ENCODE measurements at places on chromosomes 2 and 18.

- DNase-seq: no peak
Measured at GRCh38 chr2:218471982-218472381, 53.1 kb downstream of the VIL1 start.

DNA sequence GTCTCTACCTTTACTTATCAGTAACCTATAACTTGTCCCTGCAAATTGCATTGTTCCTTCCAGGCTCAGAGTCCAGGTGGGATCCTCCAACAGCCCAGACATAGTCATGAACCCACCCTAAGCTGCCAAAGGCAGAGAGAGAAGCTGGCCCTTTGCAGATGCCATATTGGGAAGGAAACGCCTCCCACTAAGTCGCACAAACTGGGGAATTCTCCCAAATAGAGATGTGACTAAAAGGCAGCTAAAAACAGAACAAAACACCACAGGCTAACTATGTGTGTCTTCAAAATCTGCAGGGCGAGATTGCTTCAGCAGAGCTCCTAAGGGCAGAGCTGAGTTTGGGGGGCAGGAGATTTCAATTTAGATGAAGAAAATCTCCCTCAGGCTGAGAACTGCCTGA is 38.5 kb upstream of the SIGLEC15 start:
- no peak for DNase-seq

DNA sequence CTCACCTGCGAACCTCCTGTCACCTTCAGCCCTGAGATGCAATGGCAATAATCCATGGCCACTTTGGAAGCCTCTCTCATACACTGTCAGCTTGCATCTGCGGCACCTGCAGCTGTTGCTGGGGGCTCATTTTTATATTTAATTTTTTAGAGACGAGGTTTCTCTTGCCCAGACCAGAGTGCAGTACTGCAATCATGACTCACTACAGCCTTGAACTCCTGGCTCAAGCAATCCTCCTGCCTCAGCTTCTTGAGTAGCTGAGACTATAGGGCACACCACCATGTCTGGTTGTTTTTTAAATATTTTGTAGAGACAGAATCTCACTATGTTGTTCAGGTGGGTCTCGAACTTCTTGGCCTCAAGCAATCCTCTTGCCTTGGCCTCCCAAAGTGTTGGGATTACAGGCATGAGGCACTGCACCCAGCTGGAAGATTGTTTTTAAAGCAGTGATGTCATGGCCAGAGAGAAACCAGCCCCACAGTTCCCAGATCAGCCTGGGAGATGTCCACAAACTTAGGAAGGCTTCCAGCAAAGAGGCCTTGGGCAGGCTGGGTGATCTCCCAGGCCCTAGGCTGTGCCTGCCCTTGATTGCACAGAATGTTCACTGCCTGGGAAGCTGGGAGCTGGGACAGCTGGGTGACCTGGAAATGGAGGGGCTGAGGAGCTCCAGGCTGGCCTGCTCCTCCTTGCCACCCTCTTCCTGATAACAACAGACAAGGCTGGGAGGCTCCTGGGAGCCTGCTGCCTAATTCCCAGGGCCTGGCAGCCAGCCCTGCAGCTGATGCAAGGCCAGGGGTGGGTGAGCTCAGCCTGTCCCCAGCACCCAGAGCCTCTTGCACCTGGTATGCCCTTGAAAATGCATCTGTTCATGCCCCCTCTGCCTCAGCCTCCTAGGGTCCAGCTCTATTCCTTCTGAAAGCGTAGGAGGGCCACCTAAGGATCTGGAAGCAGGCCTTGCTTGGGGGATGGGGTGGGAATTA is 27.1 kb downstream of the SH2D6 start:
- no peak for DNase-seq

GRCh38 chr2:197281421-197281820 is 29.2 kb downstream of the ANKRD44 start:
- DNase-seq: no peak

DNA sequence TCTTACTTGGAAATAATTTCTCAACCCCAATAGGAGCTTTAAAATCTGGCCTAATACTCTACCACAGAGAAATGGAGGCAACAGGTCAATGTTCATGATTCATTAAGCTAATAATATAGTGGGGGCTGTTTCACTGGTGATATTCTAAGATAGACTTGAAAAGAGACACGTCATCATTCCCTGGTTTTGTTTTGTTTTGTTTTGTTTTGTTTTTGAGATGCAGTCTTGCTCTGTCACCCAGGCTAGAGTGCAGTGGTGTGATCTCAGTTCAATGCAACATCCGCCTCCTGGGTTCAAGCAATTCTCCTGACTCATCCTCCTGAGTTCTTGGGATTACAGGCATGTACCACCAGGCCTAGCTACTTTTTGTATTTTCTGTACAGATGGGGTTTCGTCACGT is 37.5 kb upstream of the SOS1 start:
- no peak for DNase-seq

DNA sequence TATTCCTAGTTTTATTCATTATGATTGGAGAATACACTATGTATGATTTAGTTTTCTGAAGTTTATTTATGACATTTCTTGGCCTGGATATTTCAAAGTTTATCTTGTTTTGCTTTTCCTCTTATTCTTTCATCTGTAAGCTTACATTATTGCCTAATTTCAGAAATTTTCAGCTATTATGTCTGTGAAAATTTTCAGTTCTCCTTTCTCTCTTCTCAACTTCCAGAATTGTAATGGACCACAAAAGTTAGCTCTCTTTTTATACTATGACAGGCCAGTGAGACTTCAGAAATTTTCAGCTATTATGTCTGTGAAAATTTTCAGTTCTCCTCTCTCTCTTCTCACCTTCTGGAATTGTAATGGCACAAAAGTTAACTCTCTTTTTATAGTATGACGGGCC is 97.2 kb upstream of the SCN7A start:
- DNase-seq: no peak

- DNase-seq: no peak
Measured at GRCh38 chr18:56298935-56299334, 339.5 kb downstream of the TXNL1 start.

DNA sequence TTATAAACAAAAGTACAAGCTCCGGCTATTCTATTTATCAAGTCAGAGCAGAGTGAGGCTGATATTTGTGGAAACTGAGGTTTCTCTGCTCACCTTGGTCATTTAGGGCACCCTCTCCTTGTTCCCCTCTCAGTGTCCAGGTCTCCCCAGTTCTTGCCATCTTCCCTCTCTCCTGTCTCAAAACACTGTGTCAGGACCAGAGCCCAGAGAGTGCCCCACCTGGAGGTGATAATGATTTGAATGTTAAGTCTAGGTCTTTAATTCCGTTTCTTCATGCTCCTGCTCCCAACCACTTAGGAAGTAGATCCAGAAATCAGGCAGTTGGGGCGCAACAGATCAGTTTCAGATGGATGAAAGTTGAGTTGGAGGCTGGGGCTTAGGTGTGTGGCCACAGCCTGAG is 9.2 kb upstream of the ADCY3 start:
- no peak for DNase-seq

GRCh38 chr18:32907311-32907585 is 134.4 kb upstream of the KLHL14 start:
- DNase-seq: no peak

GRCh38 chr2:223081789-223082188 is 29.8 kb downstream of the KCNE4 start:
- no peak for DNase-seq

- DNase-seq: no peak
Measured at GRCh38 chr2:150609831-150610582, 122.5 kb upstream of the RND3 start.

- DNase-seq: no peak
Measured at GRCh38 chr2:101524806-101525430, 50.0 kb upstream of the RFX8 start.

- DNase-seq: no peak
Measured at GRCh38 chr2:46679761-46680160, 200.4 kb downstream of the TMEM247 start.

DNA sequence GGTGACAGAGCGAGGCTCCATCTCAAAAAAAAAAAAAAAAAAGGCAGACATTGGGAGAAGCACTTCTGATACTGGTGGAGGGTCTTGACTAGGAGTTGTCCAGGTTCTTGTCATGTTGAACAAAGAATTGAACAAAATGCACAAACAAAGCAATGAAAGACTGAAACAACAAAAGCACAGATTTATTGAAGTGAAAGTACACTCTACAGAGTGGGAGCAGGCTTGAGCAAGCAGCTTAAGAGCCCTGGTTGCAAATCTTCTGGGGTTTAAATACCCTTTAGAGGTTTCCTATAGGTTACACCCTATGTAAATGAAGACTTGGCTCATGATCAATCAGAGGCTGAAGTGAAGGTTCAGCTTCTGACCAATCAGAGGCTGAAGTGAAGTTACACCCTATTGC is 6.4 kb upstream of the SS18 start:
- no peak for DNase-seq

- DNase-seq: no peak
Measured at GRCh38 chr18:70132999-70133398, 72.5 kb downstream of the RTTN start.

- no peak for DNase-seq
Measured at GRCh38 chr2:47907039-47907781, 912 bp upstream of the FBXO11 start.

GRCh38 chr2:65320042-65320725 is 92.6 kb downstream of the ACTR2 start:
- no peak for DNase-seq

- DNase-seq: no peak
Measured at GRCh38 chr2:54428108-54428831, 27.9 kb upstream of the SPTBN1 start.

GRCh38 chr2:186170693-186171092 is 315.4 kb upstream of the ZC3H15 start:
- DNase-seq: no peak

GRCh38 chr2:8053216-8053615 is 628.6 kb upstream of the ID2 start:
- no peak for DNase-seq

- peak; percentile 14 for DNase-seq
Measured at GRCh38 chr2:179991344-179991743, 15.8 kb downstream of the CWC22 start.

GRCh38 chr2:69785358-69785757 is 43.4 kb downstream of the ANXA4 start:
- DNase-seq: no peak

DNA sequence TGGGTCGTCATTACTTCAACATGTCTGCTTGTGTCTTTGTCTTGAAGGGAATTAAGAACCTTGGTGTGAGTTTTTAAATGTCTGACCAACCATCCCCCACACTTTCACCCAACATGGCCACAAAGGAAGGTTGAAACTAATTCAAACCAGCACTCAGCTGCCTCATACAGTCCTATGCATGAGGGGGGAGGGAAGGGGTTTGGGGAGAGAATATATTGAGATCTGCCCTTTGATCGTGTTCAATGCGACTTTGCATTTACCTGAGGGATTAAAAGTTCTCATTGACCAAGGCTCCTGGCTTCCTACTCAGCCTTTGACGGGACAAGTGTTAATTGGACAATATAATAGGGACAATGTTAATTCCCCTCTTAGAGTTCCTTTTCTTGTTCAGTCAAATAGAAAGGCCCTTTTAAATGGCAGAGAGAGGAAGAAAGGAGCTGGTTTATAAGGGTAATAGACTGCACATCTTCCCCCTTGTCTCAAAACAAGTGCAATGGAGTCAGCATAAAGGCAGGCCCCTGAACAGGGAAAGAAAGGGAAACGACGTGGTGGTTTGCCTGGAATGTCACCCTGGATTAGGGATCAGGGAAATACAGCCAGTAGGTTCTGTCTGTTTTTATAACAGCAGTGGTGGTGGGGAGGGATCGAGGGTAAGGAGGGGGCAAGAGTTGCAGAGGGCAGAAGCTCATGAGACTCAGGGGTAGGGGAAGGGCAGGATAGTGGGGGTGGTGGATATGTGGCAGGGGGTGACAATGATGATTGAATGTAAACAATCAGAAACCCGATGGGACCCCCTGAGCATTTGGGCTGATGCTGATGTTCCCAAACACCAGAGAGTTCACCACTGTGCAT is 198.7 kb downstream of the MYCN start:
- peak; percentile 4 for DNase-seq

- DNase-seq: peak; percentile 44
Measured at GRCh38 chr2:45699032-45699658, 47.7 kb downstream of the PRKCE start.

- peak; percentile 84 for DNase-seq
Measured at GRCh38 chr18:55322178-55322735, 265.7 kb downstream of the TCF4 start.

DNA sequence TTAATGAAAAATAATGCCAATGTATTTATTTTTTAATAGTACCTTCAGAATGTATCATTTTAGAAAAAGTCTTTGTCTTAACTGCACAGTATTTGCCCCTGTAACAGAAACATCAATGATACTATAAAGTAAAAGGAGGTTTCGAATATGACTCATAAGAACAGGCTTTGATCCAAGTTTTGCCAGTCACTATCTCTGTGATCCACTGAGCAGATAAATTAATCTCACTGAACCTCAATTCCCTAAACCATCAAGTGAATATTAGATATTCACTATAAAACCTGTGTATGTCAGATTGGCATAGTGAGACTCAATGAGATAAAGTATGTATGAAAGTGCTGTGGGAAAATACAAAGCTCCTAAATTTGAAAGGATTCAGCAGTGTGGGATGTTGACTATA is 292.1 kb downstream of the EXOC6B start:
- no peak for DNase-seq

DNA sequence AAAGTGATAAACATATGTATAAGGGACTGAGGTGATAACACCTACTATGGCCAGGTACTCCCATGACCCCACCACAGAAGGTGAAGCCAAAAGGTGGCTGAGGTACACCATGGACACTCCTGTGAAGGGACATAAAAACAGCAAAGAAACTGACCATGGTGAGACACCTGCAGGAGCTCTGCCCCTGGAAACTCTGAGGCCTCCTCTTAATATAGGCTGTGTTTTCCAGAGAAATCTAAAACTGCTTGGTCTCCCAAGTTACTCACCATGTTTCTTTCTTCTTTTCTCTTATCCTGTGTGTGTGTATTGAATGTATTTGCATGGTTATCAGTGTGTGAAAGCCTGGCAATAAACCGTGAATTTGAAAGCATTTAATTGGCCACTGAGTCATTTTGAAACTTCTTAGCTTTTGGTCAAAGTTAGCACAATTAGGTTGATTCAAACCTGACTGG is 739.3 kb upstream of the GCFC2 start:
- DNase-seq: no peak

GRCh38 chr2:239182981-239183791 is 217.6 kb downstream of the HDAC4 start:
- no peak for DNase-seq

DNA sequence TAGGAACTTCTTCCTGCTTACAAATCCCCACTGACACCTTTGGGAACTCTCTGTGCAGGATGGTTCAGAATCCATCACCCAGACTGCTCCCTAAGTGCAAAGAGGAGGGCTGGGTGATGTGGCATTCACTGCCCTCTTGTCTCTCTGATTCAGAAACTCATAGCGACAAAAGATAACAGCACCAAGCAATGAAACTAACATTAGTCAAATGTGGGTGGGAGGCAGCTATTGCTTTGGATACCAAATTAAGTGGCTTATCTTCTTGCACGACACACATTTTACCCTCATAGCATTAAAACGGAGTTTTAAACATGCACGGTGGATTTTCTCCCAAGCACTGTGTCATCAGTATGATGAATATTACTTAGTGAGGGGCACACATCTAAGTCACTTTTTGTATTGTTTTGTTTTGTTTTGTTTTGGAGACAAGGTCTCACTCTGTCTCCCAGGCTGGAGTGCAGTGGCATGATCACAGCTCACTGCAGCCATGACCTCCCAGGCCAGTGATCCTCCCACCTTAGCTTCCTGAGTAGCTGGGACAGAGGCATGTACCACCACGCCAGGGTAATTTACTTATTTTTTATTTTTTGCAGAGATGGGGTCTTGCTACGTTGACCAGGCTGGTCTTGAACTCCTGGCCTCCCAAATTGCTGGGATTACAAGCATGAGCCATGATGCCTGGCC is 40.9 kb upstream of the NEB start:
- DNase-seq: no peak

GRCh38 chr2:207164006-207164831 is 1.5 kb downstream of the KLF7 start:
- DNase-seq: peak; percentile 78
